Lung microvascular endothelial cell (primary cell): ENCODE measurements at places on chromosomes 13 and 19. TPM values are rescaled to one million over a fixed set of nuclear protein-coding genes. Genes with fewer than 3 reads are reported as not detected.

The CEACAM21 gene
- total RNA-seq, result 6.8 and 10.7 TPM in 2 replicates

The CTXN1 gene
- 1.4 and 2.0 TPM in 2 replicates for total RNA-seq

The B3GNT3 gene
- total RNA-seq, result 0.22 TPM in 1 of 2 replicates, not detected in the other

The ADGRE3 gene
- total RNA-seq, result not detected in 2 replicates

The GRIK5 gene
- total RNA-seq, result not detected in 2 replicates

The RASGRP4 gene
- total RNA-seq, result not detected in 2 replicates

The KLF1 gene
- total RNA-seq, result not detected in 2 replicates

The ATP7B gene
- 4.6 TPM in 2 replicates for total RNA-seq
